ENCODE measurements at places on chromosomes 11 and 22.

GRCh38 chr22:30296324-30296723 is 7.0 kb upstream of the CASTOR1 start:
- no peak for DNase-seq

GRCh38 chr11:126446581-126446980 is 91.1 kb downstream of the ST3GAL4 start:
- no peak for DNase-seq

GRCh38 chr11:11458485-11458884 is 105.4 kb upstream of the CSNK2A3 start:
- no peak for DNase-seq

GRCh38 chr11:117219995-117220394 is 11.9 kb downstream of the PCSK7 start:
- no peak for DNase-seq

GRCh38 chr11:65378208-65378927 is 4.1 kb downstream of the SLC25A45 start:
- DNase-seq, result no peak

GRCh38 chr11:114738954-114739353 is 60.6 kb downstream of the NXPE2 start:
- DNase-seq, result no peak

GRCh38 chr22:37007651-37008050 is 11.6 kb downstream of the TST start:
- no peak for DNase-seq

DNA sequence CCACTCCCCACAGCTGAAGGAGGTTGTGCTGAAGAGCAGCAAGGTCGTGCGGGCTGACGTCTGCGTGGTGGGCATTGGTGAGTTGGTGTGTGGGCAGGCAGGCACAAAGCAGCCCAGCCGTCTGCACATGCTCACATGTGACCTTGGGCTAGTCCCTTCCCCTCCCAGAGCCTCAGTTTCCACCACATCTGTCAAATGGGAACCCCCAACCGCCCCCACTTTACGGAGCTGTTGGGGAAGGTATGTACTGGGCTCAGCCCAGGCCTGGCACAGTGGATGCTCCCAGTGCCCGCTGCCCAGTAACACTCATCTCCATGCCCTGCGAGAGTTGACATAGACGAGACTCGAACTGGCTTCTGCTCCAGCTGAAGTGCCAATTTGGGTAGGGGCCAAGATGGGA is 5.1 kb upstream of the LZTR1 start:
- no peak for DNase-seq

- DNase-seq, result no peak
Observed at GRCh38 chr11:2525941-2526807, 81.4 kb downstream of the KCNQ1 start.

DNA sequence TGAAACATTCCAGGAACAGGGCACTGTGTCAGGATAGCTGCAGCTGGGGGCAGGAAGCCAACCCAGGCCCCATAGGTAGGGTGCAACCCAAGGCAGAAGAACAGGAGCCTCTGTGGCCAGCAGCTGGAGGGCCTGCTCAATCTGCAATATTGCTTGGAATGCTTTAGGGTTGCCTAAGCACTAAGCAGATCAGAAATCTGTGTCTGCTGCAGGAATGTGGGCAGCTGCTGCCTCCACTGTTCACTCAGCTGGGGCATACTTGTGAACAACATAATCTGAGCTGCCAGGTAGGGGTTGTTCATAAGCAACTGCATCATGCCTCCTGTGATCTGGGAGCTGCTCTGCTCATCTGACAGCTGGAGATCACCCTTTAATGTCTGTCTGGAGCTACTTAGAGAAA is 1.7 kb downstream of the UBQLNL start:
- DNase-seq, result no peak

GRCh38 chr11:47239852-47240251 is 8.8 kb downstream of the ACP2 start:
- no peak for DNase-seq

DNA sequence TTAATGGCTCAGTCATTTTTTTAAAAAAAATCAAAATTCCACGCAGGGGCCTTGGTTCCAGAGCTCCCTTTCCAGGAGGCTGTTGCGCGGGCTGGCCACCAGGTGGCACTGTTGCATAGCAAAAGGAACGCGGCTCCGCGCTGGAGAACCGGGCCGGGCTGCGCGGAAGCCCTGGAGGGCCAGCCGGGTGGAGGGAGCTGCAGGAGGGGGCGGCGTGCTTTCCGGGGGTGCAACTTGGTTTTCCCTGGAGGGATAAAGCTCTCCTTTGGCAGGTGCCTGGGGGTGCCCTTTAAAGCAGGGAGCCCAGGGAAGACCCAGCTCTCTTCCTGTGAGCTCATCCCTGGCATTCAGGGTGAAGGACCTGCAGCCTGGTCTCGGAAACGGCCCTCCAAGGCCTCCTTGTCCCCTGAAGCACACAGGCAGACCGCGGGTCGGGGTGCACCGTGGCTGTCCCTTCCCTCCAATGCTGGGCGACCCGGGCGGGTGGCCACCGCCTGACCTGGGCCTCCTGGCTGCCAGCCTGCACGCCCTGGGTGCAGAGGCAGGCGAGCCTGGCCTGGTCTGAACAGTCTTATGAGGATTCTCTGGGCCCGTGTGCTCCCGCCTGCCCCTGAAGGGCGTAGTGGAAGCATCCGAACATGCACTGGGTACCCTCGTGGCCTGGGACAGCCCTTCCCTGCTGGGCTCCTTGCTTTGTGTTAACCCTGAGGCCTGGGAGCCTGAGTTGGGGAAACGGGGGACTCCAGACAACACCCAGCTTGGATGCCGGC is 23.4 kb downstream of the KRTAP5-5 start:
- DNase-seq, result peak; percentile 44

- no peak for DNase-seq
Observed at GRCh38 chr11:91641153-91641552, 583.5 kb upstream of the FAT3 start.

- DNase-seq, result no peak
Observed at GRCh38 chr11:118017631-118018315, 31.6 kb downstream of the IL10RA start.

- DNase-seq, result no peak
Observed at GRCh38 chr11:66115638-66116301, 45.7 kb downstream of the PACS1 start.

DNA sequence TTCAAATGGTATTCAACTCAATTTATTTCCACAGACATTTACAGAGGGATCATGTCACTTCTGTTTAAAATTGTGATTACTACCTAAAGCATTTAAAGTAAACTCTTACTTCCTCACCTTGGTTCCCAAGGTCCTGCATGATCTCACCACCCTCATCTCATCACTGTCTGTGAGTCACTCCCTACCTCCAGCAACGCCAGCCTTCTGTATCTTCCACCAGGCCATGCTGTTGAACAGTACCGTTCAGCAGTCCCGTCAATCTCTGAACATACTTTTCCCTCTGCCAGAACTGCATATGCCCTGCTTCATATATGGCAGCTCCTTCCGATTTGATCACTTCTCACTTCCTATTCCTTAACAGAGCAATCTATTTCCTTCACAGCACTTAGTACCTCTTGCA is 2.0 kb downstream of the FBXO3 start:
- no peak for DNase-seq

DNA sequence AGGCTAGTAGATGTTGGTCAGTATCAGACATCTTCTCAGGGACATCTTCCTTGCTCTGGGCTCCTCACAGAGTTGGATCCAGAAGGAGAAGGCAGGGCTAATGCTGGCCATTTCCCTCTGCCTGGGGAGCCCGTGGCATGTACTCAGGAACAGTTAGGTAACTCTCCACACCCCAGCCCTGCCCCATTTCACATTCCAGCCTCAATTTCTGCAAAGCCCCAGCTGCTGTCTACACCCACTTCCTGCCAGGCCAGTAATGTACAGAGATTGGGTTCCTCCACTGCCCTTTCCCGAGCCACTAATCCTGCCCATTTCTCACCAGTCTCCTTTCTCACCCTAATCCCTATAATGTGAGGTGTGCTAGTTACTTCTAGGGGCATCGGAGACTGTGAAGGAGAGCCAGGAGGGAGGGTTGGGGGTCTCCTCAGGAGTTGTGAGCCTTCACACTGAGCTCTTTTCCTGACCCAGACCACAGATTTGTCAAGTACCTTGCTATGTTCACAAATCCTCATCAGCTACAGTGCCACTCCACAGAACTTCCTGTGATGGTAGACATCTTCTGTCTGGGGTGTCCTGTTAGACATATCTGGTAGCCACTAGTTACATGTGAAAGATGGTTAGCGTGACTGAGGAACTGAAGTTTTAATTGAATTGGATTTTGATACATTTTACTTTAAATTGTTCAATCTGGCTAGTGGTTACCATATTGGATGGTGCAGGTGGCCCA is 1.3 kb upstream of the SEC14L3 start:
- DNase-seq, result no peak

DNA sequence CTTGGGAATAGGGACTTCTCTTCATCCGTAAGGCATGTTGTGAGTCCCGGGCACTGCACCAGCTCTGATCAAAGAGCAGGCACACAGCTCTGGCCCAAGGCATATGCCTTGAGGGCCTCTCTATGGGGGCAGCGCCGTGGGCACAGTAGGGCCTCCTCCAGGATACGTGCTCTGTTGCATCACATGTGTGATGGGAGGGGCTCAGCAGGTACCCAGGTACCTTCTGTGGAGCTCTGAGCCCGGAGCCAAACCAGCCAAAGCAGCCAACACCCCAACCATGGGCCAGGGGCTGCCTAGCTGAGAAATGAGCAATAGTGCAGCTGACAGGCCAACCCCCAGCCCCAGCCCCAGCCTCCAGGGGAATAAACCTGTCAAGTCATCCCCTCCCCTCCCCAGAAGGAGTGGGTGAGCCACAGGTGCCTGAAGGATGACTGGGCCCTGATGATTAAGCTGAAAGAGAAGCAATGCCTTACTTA is 79.7 kb upstream of the SHISAL1 start:
- DNase-seq, result no peak

- no peak for DNase-seq
Observed at GRCh38 chr11:2404735-2405196, 4.2 kb downstream of the TSSC4 start.

DNA sequence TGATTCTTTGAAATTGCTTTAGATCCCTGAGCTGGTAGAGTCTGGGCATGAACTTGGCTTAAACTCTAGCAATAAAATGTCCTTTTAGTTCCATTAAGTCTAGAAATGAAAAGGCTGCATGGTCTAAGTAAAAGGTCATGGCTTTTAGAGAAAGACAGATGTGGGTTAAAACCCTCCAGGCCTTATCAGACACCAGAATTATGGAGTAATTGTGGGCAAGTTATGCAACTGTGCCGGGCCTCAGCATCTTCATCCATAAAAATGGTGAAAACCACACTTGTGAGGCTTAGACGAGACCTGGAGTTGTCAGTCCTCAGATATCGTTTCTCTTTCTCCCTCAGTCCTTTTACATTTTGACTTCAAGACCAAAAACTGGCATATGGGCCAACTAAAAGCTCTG is 597.9 kb upstream of the KIRREL3 start:
- DNase-seq, result no peak

DNA sequence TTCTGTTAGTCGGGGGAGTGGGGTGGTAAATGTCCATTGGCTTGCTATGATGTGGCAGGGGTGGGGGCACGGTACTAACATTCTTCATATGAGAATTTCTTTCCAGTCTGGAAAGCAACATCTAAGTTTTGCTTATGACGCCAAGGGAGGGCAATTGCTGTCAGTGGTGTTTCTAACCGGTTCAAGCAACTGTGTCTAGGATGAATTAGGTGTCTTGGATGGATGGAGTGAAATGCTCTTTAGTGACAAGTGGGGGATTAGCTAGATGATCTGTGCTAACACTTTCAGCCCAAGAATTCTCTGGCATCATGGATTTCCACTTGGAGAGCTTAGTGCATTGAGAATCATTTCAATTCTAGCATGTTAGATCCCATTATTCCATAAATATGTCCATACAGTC is 262.6 kb upstream of the SORL1-AS1 start:
- no peak for DNase-seq

GRCh38 chr11:120964857-120965256 is 59.0 kb upstream of the TBCEL start:
- DNase-seq, result no peak

DNA sequence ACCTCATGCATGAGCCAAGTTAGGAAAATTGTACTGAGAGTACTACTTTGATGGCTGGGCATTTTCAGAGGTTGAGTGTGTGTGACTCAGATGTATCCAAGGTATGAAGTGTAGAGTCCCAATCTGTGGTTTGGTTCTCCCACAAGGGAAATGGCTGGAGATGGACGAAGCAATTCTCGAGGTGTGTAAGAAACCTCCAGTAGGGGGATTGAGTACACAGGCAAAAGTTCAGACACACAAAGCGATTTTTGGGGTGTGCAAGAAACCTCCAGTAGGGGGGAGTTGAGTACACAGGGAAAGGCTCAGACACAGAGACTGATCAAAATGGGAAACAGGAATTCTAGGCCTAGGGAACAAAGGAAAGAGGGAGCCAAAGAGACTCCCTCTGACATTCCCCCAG is 1536.3 kb downstream of the FAM181B start:
- DNase-seq, result no peak

- no peak for DNase-seq
Observed at GRCh38 chr11:12126344-12127019, 16.1 kb downstream of the MICAL2 start.
